ENCODE measurements at places on chromosomes 11 and 22.

- DNase-seq = no peak
Measured at GRCh38 chr11:44597358-44598012, 32.0 kb downstream of the CD82 start.

GRCh38 chr11:110046775-110047380 is 46.3 kb upstream of the ZC3H12C start:
- no peak for DNase-seq

DNA sequence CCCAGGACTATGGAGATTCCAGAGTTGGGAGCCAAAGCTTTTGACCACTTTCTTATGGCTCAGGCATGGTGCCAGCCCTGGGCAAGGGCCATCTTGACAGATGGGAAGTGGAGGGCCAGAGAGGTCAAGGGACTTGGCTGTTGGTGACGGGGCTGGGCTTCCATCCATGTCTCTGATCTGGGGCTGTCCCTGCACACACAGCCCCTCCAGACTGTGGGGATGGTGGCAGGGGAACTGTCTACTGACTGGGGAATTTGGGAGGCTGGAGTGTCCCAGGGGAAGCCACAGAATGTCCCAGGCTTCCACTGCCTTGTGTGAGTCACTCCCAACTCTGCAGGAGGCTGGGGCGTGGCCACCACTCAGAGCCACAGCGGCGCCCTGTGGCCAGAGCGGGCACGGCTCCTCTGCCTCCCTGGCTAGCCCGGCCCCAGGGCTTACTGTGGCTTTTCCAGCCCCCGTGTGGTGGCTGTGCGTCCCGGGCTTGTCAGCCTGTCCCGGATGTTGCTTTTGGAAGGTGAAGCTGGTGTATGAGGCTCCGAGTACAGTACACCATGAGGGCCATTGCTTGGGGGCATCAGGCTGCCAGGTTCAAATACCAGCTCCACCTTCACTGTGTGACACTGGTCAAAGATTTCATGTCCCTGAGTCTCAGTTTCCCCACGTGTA is 19.6 kb downstream of the C22orf23 start:
- DNase-seq = peak; percentile 69

- DNase-seq = no peak
Measured at GRCh38 chr22:38862375-38863329, 9.4 kb downstream of the CBX6 start.

GRCh38 chr11:63380130-63380529 is 10.5 kb downstream of the SLC22A9 start:
- no peak for DNase-seq

GRCh38 chr11:1899090-1899489 is 7.4 kb upstream of the PRR33 start:
- DNase-seq = no peak

- DNase-seq = no peak
Measured at GRCh38 chr11:63508009-63508408, 2.1 kb downstream of the LGALS12 start.

GRCh38 chr11:82007521-82007920 is 726.1 kb downstream of the FAM181B start:
- no peak for DNase-seq

- DNase-seq = no peak
Measured at GRCh38 chr22:21712751-21713427, 22.7 kb downstream of the YPEL1 start.

DNA sequence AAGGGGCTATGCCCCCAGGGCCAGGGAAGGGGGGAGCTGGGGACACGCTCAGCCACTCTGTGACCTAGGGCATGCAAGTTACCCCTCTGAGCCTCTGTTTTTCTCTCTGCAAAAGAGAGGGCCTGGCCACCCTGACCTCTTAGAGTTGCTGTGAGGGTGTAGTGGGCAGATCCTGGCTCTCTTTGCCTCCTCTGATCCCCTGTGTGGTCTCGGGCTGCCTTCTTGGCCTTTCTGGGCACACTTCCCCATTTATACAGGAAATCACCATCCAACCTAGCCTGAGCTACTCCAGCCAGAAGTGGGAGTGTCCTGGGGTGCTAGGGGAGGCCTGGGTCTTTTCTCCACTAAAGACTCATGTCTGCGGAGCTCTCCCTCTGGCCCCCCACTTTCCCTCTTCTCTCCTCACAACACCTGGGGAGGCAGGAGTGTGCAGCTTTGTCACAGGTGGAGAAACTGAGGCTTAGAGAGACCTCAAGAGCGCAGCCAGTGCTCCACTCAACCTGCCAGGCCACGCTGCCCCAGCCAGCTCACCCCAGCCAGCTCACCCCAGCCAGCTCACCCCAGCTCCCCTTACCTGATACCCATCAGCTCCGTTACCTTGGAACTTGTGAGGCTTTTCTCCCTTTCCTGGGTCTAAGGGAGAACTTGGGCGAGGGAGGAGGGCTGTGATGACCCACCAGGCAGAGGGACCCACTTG is 1.4 kb downstream of the AIFM3 start:
- no peak for DNase-seq

DNA sequence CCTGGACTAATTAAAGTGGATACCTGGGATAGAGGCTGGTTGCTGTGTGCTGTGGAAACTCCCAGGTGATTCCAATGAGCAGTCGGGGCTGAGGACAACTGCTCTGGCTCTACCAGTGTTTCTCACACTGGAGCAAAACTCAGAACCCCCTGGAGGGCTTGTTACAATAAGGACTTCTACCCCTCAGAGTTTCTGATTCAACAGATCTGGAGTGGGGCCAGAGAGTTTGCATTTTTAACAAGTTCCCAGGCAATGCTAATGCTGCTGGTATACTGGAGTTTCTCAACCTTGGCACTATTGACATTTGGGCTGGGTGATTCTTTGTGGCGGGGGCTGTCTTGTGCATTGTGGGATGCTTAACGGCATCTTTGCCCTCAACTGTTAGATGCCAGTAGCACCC is 353.7 kb downstream of the MIAT start:
- no peak for DNase-seq

All from stimulated activated CD4-positive, alpha-beta T cell treated with anti-CD3 and anti-CD28 coated beads, TNF-alpha, amount 100 ng/mL, for 4 hours (primary cell).